Stimulated activated CD4-positive, alpha-beta T cell treated with anti-CD3 and anti-CD28 coated beads, Interleukin-15, amount 100 ng/mL, for 48 hours (primary cell): ENCODE measurements at places on chromosomes 12 and 14.

DNA sequence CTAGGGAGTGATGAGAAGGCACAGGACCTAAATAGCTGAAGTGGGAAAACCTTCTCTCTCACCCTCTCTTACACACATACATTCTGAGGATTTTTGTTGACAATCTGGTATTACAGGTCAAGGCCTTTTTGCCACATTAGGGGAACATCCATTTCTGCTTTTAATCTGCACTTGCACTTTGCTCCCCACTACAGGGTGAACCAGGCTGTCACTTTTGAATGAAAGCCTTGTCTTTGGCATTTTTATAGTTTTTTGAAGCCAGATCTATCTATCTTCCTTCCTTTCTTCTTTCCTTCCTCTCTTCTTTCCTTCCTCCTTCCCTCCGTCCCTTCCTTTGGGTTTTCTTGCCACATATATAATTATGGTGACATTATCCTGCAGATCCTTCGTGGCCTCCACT is 165.9 kb upstream of the OTX2 start:
- DNase-seq = no peak

DNA sequence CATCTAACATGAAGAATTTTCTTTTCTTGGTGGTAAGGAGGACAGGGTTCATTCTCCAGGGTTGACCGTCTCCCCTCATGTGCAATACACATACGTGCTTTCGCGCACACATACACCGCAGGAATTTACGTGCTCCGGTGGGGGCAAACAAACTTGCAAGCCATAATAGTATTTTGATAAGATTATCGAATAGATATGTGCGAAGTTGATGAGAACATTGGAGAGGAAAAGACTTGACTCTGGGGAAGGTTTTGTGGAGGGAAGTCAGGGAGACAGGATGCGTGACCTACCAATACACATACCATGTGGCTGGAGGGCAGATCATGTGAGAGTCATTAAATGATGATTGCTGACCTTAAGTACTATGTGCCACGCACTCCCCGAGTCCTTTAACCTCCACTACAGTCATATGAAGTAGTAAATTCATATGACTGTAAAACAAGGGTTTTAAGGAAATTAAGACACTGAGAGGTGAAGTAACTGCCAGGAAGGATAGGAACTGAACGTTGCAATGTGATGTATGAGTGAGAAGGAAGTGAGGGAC is 921 bp downstream of the RAD51B start:
- DNase-seq = no peak

DNA sequence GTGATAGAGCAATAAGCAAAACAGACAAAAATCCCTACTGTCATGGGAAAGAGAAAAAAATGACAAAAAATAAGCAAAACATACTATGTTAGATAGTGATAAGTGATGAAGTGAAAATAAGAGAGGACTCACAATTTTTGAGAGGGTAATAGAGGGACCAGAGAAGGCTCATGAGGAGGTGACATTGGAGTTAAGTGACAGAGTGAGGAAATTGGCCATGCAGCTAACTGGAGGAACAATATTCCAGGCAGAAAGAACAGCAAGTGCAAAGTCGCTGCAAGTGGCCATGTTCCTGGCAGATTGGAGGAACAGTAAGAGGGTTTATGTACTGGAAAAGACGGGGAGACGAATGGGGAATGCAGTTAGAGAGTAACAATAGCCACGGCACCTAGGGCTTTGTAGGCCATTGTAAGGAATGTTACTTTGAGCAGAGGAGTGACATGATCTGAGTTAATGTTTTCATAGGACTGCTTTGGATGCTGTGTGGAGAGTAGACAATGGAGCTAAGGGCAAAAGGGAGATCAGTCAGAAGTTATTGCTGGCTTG is 1.4 kb upstream of the SAV1 start:
- DNase-seq = no peak

DNA sequence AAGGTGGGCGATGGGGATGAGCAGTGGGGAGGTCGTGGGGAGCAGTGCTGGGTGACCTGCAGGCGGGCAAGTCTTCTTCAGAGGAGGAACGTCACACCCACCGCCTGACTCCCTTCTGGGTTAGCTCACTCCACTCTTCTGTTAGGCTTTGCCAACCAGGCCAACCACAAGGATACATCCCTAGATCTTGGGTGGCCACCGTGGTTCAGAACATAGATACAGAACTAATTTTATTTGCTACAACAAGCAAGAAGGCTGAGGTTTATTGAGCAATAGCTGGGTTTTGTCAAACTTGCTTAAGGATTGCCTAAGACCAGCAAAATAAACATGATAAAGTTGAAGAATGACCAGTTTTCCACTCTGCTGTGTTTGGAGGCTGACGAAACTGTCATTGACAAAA is 109.4 kb downstream of the DACT1 start:
- DNase-seq = no peak

- DNase-seq = peak; percentile 13
Observed at GRCh38 chr12:94603434-94604365, 46.7 kb downstream of the TMCC3 start.

DNA sequence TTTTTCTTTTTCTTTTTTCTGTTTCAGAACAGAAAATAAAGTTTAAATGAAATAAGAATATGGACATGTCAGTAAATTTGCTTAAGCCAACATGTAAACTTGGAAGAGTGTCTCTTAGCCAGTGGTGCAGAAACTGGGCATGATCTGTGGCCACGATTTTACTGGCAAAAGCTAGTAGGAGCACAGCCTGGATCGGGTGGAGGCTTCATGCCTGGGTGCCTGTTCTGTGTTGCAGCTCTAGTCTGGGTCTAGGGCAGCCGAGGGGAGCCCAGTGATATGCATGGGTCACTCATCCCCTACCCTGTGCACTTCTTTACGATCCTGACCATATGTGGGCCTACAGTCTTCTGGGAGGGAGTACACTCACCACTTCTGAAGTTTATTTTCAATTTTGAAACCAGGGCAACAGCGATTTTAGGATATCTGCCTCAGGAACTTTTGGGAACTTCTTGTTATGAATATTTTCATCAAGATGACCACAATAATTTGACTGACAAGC is 45.6 kb upstream of the SMCO2 start:
- no peak for DNase-seq

GRCh38 chr14:69096246-69096645 is 56.7 kb downstream of the DCAF5 start:
- DNase-seq = no peak

DNA sequence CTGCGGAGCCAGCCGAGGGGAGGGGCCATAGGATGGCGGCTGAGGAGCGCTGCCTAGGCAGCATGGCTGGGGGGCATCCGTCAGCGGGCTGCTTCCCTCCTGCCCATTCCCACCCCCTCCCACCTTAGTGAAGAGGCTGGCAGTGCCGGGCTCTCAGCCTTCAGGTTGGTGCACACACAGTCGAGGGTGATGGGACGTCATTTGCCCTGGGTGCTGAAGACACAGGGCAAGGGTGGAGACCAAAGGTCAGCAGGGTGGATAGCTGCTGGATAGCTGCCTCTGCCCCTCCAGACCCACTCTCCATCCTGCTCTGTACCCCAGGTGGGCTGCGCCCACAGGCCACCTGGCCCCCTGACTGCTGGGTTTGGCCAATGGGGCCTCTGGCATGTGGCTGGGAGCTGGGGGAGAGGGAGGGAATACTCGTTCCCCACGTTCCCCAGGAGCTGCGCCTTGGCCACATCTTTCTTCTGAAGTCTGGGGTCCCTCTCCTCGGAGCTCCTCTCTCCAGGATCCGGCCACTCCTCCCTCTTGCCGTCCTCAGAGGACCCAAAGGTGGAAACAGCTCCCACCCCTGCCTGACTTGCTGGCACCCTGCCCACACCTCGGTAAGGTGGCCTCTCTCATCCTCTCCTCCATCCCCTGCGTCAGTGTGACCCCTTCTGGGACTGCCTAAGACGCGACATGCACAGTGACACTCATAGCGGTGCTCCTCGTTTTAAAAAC is 11.2 kb upstream of the CDC42BPB start:
- no peak for DNase-seq

DNA sequence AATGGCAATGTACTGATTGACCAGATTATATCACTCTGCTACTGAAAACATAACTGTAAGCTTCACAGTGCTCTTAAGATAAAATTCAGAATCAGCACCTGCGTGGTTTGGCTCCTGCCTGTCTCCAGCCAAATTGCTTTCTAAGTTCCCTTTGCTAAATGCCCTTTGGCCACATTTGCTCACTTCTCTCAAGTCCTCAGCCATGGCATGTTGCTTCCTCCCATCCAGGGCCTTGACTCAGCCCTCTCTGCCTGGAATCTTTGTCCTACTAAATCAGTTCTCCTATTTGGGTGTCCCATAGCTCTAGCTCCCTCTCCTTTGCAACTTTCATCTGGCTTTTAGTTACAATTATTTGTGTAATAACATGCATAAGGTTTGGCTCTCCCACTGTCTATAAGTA is 71.4 kb downstream of the KCNK10 start:
- no peak for DNase-seq

DNA sequence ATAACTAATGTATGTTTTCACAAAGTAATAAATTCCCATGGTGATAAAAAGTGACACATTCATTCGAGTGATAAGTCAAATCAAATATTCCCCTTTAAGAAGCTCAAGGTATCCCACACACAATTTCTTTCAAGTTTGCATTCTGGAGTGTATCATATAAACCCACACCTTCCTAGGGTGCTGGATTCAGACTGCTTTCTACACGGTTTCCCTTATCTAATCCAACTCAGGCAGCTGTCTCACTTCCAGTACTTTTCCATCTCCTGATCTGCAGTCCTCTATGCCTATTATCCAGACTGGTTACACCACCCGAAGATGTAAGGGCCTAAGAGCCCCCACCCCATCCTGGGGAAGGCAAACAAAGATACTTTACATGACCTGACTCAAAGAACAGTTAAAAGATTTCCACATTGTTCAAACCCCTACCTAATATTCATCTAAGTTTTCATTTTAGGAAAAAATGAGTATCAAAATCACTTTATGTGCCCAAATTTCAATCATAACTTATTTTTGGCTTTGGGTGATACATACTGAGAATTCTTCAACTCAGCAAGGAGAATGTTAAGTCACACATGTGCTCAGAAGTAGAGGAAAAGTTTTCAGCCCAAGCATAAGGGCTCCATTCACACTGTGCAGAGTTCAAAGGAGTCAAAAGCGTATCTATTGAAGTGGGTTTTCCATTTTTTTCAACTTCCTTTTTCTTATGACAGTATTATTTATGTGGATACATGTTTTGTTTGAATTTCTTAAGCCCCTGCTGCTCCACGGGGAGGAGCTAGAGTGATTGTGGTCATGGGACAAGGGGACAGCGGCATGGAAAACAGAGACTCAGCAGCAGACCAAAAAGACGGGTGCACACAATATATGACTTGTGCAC is 41.8 kb downstream of the CORO1C start:
- no peak for DNase-seq

DNA sequence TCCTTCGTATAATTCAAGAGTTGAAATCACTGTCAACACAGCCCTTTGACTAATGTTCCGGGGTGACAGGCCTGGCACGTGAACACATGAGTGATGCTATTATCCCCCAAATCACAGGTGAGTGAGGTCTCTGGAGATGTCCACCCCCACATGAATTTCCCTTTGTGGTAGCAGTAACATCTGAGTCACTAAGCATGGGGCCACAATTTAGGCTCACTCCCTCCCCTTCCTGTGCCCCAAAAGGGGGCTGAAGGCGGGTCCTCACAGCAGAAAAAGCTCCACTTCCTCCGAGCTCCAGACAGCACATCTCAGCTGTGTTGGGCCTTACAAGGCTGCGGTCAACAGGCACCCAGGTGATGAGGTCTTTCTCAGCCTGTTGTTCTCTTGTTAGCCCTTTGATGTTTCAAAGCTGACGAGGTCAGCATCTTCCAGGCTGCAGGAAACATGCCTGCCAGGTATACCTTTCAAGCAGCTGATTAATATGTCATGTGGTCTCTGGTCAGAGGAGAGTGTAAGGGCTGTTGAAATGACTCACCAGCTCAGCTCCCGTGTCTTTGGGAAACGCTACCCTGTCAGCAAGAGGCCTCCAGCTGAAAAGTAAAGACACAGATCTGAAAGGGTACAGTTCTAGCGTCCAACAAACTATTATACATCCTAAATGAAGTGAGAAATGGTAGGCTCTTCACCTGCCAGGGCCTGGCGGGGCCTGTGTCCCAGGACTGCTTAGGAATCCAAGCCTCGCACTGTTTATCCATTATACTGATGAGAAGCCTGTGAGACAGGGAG is 107.3 kb downstream of the ZFP36L1 start:
- peak; percentile 74 for DNase-seq

GRCh38 chr14:23555533-23555881 is 564 bp upstream of the THTPA start:
- DNase-seq = no peak

DNA sequence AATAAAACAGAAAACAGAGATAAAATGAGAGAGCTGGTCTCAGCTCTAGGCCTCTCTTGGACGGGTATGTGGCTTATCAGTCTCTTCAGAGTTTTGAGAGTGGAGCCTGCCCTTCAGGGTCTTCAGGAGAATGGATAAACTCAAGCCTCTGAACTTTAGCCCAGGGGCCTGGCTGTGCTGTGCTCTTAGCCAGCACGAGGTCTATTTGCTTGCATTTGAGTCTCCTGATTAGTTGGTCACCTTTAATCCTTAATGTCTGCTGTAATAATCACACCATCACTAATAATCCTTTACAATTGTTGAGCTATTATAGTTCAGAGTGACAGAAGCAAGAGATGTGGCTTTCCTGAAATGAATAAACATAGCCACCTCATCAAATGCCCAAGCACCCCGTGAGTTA is 24.3 kb downstream of the KRT80 start:
- DNase-seq = no peak

DNA sequence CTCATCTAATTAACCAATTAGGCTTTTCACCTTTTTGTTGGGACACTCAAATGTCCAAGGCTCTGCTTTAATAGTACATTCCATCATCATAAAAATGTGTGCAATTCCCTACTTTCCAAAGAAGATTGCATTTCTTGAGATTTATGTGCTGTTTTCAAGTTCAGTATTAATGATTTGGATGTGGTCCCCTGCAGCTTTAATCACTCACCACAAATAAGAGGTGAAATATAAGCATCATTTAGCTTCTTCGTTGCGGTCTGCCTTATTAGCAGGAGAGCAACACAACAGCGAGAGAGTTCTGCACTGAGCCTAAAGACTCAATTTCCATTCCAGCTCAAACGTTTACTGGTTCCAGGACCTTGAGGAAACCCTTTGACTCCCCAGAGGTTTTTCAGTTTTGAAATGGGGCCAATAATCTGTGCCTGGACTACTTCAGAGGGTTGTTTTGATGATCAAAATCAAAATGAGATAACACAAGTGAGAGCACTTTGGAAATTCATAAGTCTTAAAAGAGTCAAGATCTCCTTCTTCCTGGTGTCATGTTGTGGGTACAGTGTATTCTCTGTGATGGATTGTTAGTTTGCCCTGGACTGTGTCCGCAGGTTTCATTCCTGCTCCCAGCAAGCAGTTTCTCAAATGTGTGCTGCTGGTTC is 53.1 kb downstream of the RERG start:
- no peak for DNase-seq

GRCh38 chr12:2403221-2403976 is 350.6 kb downstream of the CACNA1C start:
- no peak for DNase-seq

- DNase-seq = no peak
Observed at GRCh38 chr14:89267656-89268055, 149.4 kb downstream of the FOXN3 start.

DNA sequence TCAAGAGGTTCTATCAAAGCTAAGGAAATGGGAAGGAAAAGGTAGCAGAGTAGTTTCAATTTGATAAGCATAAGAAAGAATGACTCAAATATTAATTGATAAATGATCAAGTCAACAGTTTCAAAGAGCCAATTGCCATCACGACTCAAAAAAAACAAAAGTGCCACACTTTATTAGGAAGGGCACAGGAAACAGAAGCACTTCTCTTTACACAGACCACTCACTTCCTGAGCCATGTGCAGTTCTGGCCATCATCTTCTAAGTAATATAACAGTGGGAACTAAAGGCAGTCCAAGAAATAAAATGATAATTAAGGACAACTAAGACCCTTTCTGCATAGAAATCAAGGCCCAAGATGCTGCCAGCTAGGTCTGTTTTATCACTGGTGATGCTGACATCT is 13.2 kb downstream of the TM7SF3 start:
- no peak for DNase-seq
